Hematopoietic multipotent progenitor cell (in vitro differentiated cells): ENCODE measurements at places on chromosomes 5 and 9.

DNA sequence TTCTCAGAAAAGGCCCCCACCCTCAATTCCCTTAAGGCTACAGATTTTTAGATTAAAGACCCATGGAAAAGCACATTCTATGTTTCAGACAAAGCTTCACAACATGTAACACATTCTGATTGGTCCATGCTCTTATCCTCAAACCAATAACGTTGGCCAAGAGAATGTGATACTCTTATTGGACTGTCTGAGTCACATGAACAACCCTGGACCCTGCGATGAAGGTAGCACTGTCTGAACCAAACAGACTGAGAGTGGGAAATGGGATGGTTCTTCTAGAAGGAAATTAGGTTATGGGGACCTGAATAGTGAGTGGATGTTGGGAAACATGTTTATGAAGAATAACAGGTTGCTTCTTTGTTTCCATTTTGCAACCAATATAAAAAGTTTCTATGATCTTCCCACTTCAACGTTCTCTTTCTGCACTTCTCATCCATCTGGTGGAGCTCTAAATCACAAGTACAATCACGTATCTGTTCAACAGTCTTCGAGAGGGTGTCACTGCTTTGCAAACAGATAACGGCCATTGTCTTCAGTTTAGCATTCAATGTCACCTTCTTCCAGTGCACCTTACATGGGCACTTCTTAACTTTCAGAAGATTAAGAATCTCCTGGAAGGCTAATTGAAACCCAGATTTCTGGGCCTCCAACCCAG lies 81.6 kb downstream of the PTCH1 start:
- DNase-seq, result no peak

- no peak for DNase-seq
Observed at GRCh38 chr5:150109921-150110320, 23.6 kb upstream of the CSF1R start.

DNA sequence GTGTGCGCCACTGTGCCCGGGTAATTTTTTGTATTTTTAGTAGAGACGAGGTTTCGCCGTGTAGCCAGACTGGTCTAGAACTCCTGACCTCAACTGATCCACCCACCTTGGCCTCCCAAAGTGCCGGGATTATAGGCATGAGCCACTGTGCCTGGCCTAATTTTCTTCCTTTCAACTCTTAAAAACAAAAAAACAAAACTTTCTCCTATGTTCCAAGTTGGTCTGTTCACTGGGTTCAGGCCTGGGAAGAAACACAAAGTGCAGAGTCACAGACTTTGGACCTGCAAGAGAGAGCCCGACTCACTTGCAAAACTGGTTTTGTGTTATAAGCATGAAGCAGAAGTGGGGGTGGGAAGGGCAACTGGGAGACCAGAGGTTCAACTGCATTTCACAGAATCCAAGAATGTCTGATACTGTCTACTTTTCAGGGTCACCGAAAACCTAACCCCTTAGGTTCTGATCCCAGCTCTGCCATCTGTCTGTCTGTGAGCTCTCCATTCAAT lies 5.2 kb upstream of the HDHD3 start:
- no peak for DNase-seq

DNA sequence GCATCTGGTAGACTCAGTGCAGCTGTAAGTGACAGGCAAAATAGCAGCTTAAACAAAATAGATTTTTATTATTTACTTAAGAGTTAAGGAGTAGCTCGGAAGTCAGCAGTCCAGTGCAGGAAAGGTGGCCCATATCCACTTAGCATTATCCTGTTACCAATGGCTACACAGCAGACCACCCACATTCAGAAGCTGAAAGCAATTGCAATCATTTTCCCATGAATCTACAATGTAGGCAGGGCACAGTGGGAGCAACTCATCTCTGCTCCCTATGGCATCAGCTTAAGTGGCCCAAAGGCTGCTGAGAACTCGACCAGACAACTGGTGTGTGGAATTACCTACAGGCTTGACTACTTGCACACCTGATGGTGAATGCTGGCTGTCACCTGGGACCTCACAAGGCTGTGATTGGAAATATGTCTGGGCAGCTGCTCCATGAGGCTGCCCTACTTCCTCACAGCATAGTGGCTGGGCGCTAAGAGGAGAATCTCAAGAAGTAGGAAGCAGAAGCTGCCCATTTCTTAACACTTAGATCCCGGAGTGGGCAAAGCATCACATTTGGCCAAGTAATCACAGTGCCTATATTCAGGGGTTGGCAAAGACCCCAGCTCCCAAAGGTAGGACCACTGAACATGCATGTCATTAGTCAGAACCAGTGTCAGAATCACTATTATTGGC lies 56.4 kb downstream of the SNX18 start:
- DNase-seq, result no peak

GRCh38 chr5:101393795-101394450 lies 490.8 kb upstream of the ST8SIA4 start:
- no peak for DNase-seq
